Naive thymus-derived CD4-positive, alpha-beta T cell (primary cell): ENCODE measurements at places on chromosomes 3 and 15. TPM values are rescaled to one million over a fixed set of nuclear protein-coding genes. Genes with fewer than 3 reads are reported as not detected.

DNA sequence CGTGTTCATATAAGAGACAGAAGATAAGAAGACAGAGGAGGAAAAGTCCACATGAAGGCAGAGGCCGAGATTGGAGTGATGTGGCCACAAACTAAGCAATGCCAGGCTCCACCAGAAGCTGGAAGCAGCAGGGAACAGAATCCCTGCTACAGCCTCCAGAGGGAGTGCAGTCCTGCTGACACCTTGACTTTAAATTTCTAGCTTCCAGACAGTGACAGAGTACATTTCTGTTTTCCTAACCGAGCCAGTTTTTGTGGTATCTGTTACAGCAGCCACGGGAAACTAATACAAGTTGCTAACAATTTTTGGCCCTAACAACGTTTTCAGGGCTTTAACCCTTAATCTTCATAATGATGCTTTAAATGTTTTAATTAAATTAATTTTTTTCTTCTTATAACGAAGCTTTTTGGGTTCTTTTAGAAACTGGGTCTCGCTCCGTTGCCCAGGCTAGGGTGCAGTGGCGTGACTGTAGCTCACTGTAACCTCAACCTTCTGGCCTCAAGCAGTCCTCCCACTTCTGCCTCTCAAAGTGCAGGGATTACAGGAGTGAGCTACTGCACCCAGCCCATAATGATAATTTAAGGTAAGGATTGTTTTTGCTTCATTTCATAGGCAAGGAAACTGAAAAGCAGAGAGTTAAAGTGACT is 202.3 kb upstream of the PROK2 start:
- no peaks in the 10 kb centered on the region for H3K27me3 ChIP-seq
- no peaks in the 10 kb centered on the region for H3K36me3 ChIP-seq
- no peak overlapping the region for H3K27ac ChIP-seq
- H3K4me1 ChIP-seq = peaks cover 10% of the 10 kb centered on the region

The GATA2 gene
- total RNA-seq = 70.9 TPM

The SNTN gene
- not detected for total RNA-seq

- H3K27ac ChIP-seq = no peak overlapping the region
- no peaks in the 10 kb centered on the region for H3K27me3 ChIP-seq
- H3K36me3 ChIP-seq = no peaks in the 10 kb centered on the region
- H3K4me3 ChIP-seq = no peak overlapping the region
These were observed 3.1 kb downstream of the GRIP2 start for GRCh38 chr3:14536837-14537589.

The FXR1 gene
- 151 TPM for total RNA-seq

GRCh38 chr3:184428561-184429175 is 48.8 kb downstream of the CHRD start:
- H3K27ac ChIP-seq = no peak overlapping the region
- H3K4me3 ChIP-seq = no peak overlapping the region
- DNase-seq = no peak
- no peaks in the 10 kb centered on the region for H3K27me3 ChIP-seq
- H3K36me3 ChIP-seq = no peaks in the 10 kb centered on the region

GRCh38 chr3:101383656-101384055 is 63.3 kb upstream of the IMPG2 start:
- H3K27ac ChIP-seq = no peak overlapping the region
- no peaks in the 10 kb centered on the region for H3K4me1 ChIP-seq
- no peaks in the 10 kb centered on the region for H3K27me3 ChIP-seq
- DNase-seq = no peak

The SERPINI2 gene
- total RNA-seq = not detected

DNA sequence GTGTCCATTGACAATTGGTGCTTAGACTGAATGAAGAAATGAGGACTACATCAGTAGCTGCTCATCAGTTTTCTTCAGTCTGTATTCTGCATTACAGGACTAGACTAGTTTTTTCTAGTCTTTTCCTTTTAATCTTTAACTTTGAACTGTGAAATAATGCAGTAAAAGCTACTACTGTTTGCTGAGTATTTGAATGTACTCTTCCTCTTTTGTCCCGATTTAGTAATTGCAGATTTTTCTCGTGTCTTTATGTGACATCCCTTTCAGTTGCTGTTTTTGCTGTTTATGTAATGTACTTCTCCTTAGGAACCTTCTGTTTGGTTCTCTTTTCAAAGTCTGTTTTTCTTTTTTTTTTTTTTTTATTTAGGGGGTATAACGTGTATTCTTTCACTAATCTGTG is 17.4 kb downstream of the MFSD1 start:
- peaks cover 10% of the 10 kb centered on the region for H3K36me3 ChIP-seq
- no peak overlapping the region for H3K27ac ChIP-seq
- no peak for DNase-seq
- no peaks in the 10 kb centered on the region for H3K27me3 ChIP-seq
- H3K4me3 ChIP-seq = no peak overlapping the region

DNA sequence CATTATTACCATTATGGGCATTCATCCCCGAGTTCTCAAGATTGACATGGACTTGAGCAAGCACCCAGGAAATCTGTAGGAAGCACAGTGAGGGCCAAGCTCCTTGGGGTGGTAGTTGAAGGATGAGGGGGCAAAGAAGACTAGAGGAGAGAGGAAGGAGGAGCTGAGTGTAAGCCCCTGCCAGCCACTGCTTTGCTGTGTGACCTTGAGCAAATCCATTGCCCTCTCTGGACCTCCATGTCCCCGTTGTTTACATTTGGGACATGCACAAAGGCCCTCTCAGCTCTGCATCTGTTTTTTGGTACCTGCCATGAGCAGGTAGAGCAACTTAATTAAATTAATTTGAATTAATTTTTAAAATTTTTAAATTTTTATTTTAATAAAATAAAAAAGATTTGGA is 33.5 kb upstream of the SLC6A6 start:
- H3K27ac ChIP-seq = no peak overlapping the region
- H3K4me3 ChIP-seq = no peak overlapping the region

- H3K27ac ChIP-seq = no peak overlapping the region
- H3K4me3 ChIP-seq = no peak overlapping the region
- no peaks in the 10 kb centered on the region for H3K4me1 ChIP-seq
- no peak for DNase-seq
- H3K27me3 ChIP-seq = no peaks in the 10 kb centered on the region
These were observed 94.5 kb downstream of the SERPINI1 start for GRCh38 chr3:167830007-167830406.

The CYP8B1 gene
- total RNA-seq = not detected

DNA sequence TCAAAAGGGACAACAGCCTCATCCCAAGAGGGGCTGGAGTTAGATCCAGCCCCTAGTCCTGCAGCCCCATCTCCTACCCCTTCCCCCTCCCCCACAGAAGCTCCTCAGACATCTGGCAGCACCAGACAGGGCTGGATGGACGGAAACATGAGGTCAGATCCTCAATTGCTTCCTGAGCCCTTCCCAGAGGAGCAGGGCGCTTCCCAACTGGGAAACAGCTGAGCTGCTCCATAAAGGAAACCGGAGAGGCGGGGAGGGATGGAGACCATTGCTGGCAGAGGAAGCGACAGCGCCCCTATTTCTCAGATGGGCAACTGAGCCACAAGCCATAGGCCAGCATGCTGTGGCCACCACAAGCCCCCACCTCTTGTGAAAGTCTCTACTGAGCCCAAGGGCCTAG is 18.3 kb upstream of the CYP11A1 start:
- no peak overlapping the region for H3K4me3 ChIP-seq
- no peak for DNase-seq
- H3K27ac ChIP-seq = no peak overlapping the region
- no peaks in the 10 kb centered on the region for H3K36me3 ChIP-seq
- H3K27me3 ChIP-seq = no peaks in the 10 kb centered on the region

The DNASE1L3 gene
- total RNA-seq = not detected

GRCh38 chr3:13108861-13109260 is 35.6 kb upstream of the IQSEC1 start:
- peaks cover 14% of the 10 kb centered on the region for H3K4me1 ChIP-seq
- H3K36me3 ChIP-seq = no peaks in the 10 kb centered on the region
- no peaks in the 10 kb centered on the region for H3K27me3 ChIP-seq
- H3K27ac ChIP-seq = no peak overlapping the region
- H3K4me3 ChIP-seq = no peak overlapping the region

DNA sequence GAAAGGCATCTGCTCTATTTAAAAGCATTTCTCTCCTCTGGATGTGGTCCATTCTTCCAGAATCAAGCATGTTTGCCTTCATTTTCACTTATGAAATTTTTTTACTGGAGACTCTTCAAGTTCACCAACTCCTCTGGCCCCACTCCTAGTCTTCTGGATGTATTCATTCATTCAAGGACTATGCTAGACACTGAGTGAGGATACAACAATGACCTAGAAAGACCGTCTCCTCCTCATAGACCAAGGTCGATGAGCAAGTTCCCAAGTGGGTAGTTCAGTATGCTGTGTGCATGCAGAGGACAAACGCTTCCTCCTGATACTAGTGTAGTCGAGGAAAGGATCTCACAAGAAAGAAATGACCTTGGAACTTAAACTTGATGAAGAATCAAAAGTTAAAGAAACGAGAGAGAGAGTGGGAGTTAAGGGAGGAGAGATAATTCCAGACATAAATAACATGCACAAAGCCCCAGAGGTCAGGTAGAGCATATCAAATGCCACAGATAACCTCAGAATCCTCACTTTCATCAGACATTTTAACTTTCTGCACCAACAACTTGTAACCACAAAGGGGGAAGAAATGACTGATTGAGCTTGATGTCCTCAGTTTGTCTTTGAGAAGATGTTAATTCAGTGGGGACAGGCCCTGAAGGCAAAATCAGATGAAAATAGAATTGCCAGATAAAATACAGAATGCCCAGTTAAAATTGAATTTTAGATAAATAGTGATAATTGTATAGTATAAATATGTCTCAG is 149.4 kb downstream of the IMPG2 start:
- H3K36me3 ChIP-seq = no peaks in the 10 kb centered on the region
- H3K27me3 ChIP-seq = no peaks in the 10 kb centered on the region
- no peaks in the 10 kb centered on the region for H3K4me1 ChIP-seq
- H3K4me3 ChIP-seq = no peak overlapping the region
- no peak overlapping the region for H3K27ac ChIP-seq

The TEX9 gene
- 2.5 TPM for total RNA-seq

DNA sequence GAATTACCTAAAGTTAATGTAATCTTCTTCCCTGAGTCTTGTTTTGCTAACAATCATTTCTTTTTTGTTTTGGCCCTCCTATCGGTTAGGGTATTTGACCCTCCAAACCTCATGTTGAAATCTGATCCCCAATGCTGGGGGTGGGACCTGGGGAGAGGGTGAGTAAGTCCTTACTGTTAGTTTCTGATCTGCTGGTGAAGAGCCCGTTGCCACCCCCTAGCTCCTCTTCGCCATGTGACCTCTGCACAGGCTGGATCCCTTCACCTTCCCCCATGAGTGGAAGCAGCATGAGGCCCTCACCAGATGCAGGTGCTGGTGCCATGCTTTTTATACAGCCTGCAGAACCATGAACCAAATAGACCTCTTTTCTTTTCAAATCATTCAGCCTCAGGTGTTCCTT is 62.8 kb upstream of the ADCY5 start:
- DNase-seq = no peak
- H3K4me3 ChIP-seq = no peak overlapping the region
- no peaks in the 10 kb centered on the region for H3K36me3 ChIP-seq
- no peaks in the 10 kb centered on the region for H3K4me1 ChIP-seq
- H3K27ac ChIP-seq = no peak overlapping the region
- no peaks in the 10 kb centered on the region for H3K27me3 ChIP-seq

DNA sequence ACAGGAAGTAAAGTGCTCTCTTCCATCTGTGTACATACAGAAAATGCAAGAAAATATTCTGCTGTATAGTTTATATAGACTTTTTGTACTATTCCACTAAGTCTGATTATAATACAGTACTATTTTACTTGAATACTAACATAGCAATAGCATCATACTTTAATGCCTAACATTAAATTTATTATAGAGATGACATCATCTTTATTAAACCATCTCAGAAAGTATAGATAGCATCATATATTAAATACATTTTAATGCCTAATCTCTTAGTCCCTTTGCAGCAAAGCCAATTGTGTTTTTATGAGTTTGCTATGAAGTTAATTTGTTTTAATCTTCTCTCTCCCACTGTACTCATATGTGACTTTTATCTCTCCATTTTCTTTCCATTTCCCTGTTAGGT is 39.7 kb upstream of the ZDHHC23 start:
- no peaks in the 10 kb centered on the region for H3K36me3 ChIP-seq
- no peak overlapping the region for H3K27ac ChIP-seq

The FOXB1 gene
- 0.27 TPM for total RNA-seq

GRCh38 chr3:24628523-24629258 is 134.0 kb upstream of the THRB start:
- no peak overlapping the region for H3K27ac ChIP-seq
- DNase-seq = no peak
- H3K36me3 ChIP-seq = no peaks in the 10 kb centered on the region
- no peak overlapping the region for H3K4me3 ChIP-seq

- no peaks in the 10 kb centered on the region for H3K36me3 ChIP-seq
- H3K4me3 ChIP-seq = no peak overlapping the region
- no peaks in the 10 kb centered on the region for H3K27me3 ChIP-seq
- H3K27ac ChIP-seq = no peak overlapping the region
These were observed 47.5 kb downstream of the GTPBP8 start for GRCh38 chr3:113038328-113038727.

GRCh38 chr15:59299929-59300617 is 72.6 kb downstream of the MYO1E start:
- peak; percentile 67 for DNase-seq
- no peak overlapping the region for H3K27ac ChIP-seq
- peak overlapping the region; percentile 36 for H3K4me3 ChIP-seq
- no peaks in the 10 kb centered on the region for H3K27me3 ChIP-seq

The SLC22A13 gene
- 0.62 TPM for total RNA-seq

DNA sequence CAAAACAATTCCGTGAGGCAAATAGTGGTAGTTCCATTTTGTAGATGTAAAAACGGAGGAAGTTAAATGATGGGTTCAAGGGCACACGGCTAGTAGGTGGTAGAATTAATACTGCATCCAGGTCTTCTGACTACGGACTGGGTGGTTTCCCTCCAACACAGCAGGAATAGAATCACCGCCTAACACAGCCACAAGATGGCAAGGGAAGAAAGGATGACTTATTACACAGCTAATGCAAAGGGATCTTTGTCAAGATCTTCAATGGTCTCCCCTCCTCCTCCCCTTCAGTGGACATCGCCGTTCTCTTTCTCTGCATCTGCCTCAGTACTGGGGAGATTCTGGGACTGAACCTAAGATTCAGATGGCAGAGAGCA is 524 bp upstream of the TOPBP1 start:
- H3K4me3 ChIP-seq = peak overlapping the region; percentile 80
- H3K4me1 ChIP-seq = peaks cover 8% of the 10 kb centered on the region
- no peaks in the 10 kb centered on the region for H3K27me3 ChIP-seq
- DNase-seq = no peak
- H3K27ac ChIP-seq = peak overlapping the region; percentile 79
- no peaks in the 10 kb centered on the region for H3K36me3 ChIP-seq

GRCh38 chr3:102207151-102207571 is 227.7 kb upstream of the ZPLD1 start:
- no peak overlapping the region for H3K27ac ChIP-seq
- no peak for DNase-seq
- no peaks in the 10 kb centered on the region for H3K4me1 ChIP-seq
- no peaks in the 10 kb centered on the region for H3K27me3 ChIP-seq
- H3K4me3 ChIP-seq = no peak overlapping the region
- H3K36me3 ChIP-seq = no peaks in the 10 kb centered on the region

The OR5H15 gene
- not detected in 2 replicates for total RNA-seq
